ENCODE measurements at places on chromosomes 2 and 18. TPM values are rescaled to one million over a fixed set of nuclear protein-coding genes. Genes with fewer than 3 reads are reported as not detected.

Gene CXCR1
- polyA plus RNA-seq = 0.06 TPM

Gene AQP12B
- 2.8 TPM for polyA plus RNA-seq

Gene EFR3B
- 8.8 TPM for polyA plus RNA-seq

Gene KCNG2
- 0.24 TPM for polyA plus RNA-seq

Gene CFAP65
- 0.41 TPM for polyA plus RNA-seq

Gene GAL3ST2
- polyA plus RNA-seq = 0.13 TPM

GRCh38 chr2:239905306-239905705 lies 119.8 kb downstream of the NDUFA10 start:
- DNase-seq = no peak

DNA sequence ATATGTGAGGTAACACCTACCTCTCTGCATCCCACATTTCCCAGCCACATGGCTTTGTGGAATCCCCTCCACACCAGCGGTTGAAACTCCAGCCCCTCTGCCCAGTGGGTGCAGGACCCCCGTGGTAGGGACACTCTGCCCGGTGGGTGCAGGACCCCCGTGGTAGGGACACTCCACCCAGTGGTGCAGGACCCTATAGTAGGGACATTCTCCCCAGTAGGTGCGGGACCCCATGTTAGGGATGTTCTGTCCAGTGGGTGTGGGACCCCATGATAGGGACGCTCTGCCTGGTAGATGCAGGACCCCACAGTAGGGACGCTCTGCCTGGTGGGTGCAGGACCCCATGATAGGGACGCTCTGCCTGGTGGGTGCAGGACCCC lies 11.5 kb downstream of the COPS9 start:
- DNase-seq = no peak

- no peak for DNase-seq
Measured at GRCh38 chr2:25699216-25699615, 25.8 kb upstream of the DTNB start.

DNA sequence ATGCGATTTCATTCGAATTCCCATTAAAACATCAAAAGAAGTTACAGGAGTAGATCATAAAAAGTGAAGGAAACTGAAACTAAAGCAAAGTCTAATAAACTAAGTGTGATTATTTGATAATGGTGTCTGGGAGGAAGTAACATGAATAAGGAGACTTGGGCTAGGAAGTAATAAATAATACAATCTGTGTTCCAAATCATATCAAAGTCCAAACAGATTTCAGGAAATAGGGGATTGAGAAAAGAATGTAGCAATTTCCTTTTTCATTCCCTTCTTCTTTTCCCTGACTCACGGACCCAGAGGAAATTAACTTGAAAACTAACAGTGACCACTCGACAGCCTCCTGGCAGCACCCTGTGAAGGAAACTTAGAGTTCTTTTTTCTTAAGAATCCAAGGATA lies 758.4 kb upstream of the GCFC2 start:
- no peak for DNase-seq

- no peak for DNase-seq
Measured at GRCh38 chr2:216475767-216476166, 22.9 kb upstream of the RPL37A start.

DNA sequence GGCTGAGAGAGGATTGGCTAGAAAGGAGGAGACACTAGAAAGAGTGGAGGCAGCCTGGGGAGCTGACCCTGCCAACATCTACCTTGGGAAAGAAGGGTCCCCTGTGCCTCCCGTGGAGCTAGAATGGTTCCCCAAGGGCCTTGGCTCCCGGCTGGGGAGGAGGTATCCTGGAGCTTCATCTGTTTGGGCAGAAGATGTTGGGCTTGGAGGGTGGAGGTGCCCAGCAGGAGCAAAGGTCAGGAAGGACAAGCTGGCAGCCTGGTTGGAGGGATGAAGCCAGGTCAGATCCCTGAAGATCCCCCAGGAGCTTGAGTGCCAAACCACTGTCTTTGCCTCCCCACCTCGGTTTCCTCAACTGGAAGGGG lies 2.9 kb downstream of the ATP6V1B1 start:
- no peak for DNase-seq

DNA sequence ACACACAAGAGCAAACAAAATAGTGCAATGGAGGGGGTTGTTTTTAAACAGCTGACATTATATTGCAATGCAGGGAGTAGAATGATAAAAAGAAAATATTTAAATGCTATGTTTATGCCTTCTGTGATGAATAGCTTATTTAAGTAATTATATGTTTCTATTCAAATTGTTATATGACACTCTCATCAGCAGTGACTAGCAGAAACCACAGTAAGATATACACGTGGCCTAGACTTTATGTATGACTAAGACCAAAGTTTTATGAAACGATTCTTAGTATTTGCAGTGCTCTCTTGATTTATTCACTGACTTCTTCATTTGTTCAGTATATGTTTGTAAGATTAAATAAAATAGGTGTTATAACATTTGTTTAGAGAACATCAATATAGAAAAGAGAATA lies 26.1 kb upstream of the C1D start:
- DNase-seq = no peak

GRCh38 chr2:171516793-171517192 lies 5.5 kb upstream of the CYBRD1 start:
- no peak for DNase-seq

DNA sequence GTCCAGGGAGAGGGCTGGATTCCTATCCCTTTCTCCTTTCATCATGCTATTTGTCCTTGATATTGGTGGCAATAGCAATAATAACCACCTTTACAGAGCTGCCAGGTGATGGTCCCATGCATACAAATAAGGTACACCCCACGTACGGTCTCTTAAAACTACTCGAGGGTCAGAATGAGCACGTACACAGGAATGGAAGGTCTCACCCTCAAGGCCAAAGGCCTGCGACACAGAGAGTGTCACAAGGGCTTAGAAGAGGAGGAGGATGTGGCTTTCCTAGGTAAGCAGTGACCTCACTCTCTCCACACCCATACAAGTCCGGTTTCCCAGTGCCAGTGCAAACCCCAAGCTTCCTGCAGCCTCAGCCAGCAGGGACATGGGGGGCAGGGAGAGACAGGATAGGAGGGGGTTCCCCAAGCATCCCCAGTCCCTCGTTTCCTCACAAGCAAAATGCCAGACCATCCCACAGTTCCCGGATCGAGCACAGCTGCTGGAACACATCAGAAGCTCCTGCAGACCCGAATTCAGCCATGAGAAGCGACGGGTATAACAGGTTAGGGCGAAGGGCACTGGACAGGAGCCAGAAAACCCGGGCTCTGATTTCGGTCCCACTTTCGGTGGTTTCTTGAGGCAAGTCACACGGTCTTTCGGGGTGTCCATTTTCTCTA lies 49.2 kb downstream of the PLB1 start:
- no peak for DNase-seq

- DNase-seq = no peak
Measured at GRCh38 chr2:191846515-191847476, at the start of gene CAVIN2. TSS of gene CAVIN2 (minus strand) at chr2:191847088. CDS start at chr2:191846925, 163 bp downstream.

DNA sequence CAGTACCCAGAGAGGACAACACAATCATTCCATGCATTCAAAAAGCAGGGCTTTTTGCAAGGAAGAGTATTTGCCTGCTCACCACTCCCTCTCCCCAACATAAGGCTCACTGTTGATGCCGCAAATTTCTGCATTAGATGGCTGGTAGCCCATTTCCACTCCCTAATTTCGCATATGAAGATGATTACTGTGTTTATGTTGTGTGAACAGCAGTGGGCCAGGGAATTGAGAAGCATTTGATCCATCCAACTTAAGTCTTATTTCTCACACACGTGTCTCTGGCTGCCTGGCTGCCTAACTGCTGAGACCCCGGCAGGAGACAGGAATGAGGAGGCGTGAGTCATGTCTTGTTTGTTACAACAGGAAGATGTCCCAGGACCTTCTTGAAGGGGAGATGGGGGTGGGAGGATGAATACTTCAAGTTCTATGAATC lies 294.1 kb downstream of the ALK start:
- DNase-seq = no peak

GRCh38 chr18:43161528-43161927 lies 46.0 kb upstream of the RIT2 start:
- DNase-seq = no peak

DNA sequence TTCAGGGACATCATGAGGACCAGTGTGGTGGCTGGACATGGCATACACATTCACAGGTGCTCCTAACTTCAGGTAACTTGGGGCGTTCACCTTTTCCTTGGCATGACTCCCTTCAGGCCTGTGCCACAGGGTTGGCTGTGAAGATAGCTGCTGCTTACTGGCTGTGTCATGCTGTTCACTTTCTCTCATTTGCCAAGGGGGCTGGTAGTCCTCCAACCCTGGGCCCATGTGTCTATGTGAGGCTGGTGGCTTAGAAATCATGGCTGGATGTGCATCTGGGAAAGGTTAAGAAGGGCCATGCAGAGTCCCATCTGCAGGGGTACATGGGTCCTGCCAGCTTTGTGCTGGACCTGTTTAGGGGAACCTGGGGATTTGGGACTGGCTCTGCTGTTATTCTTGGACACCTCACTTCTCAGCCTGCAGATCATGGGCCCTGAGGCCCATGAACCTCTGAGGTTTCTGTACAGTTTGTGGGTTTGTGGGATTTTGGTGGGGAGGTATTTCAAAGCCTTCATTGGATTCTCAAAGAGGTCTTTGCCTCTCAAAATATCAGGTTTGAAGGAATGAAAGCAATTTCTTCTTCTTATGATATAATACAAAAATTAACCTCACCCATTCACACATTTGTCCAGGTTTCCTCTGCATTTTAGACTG lies 62.9 kb downstream of the FHOD3 start:
- no peak for DNase-seq

DNA sequence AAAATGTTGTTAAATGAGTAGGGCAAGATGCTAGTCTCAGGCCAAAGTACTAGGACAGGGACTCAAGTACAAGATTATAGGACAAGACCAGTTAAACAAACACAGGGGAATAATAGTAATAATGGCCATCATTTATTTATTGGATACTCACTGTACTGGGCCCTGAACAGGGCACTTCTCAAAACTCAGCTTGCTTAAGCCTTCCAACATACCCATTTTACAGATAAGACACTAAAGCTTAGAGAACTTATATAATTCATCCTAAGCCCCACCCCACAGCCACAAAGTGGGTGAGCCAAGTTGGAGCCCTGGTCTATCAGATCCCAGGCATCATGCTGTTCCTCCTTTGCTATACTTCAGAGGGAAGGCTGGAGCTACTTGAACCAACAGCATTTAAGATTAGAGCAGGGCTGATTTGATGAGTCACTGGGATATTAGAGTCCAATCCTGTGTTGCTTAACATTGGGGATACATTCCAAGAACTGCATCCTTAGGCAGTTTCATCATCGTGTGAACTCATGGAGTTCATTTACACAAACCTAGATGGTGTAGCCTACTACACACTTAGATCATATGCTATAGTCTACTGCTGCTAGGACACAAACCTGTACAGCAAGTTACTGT lies 153.6 kb downstream of the MTCL1 start:
- no peak for DNase-seq

All from left renal cortex interstitium (tissue), 4 donors.